ENCODE measurements at places on chromosomes 13 and 19.

- no peak for DNase-seq
Observed at GRCh38 chr13:100102042-100102441, 13.1 kb downstream of the PCCA start.

GRCh38 chr19:2148482-2149135 is 2.8 kb downstream of the AP3D1 start:
- DNase-seq: no peak

GRCh38 chr13:72316716-72317115 is 410.7 kb downstream of the MZT1 start:
- DNase-seq: no peak

GRCh38 chr19:54521022-54521859 is 18.6 kb downstream of the LAIR2 start:
- no peak for DNase-seq

DNA sequence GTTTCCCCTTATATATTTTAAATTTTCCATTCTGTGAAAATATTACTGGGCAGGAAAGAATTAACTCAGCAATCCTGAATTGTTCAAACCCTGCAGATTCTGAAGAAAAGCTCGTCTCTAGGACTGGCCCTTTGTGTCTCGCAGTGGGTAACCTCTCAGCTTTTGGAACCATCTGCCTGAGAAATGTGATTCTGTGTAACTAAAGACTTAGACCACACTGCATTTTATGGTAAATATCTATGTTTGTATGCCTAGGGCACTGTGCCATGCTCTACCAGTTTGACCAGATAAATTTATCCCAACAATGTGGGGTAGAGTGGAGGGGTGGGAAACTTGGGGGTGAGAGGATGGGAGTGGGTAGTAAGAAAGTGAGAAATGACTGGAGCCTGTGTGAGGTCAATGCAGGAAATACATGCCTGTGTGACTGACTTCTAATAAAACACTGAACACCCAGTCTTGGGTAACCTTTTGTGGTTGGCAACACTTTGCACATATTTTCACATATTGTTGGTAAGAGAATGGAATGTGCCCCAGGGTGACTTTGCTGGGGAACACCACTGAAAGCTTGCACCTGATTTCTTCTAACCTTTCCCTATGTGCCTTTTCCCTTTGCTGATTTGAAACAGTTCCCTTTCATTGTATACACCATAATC is 1181.9 kb downstream of the OLFM4 start:
- DNase-seq: no peak

GRCh38 chr13:106329941-106330340 is 205.5 kb downstream of the EFNB2 start:
- DNase-seq: no peak

GRCh38 chr19:8212212-8212611 is 3.0 kb downstream of the CERS4 start:
- no peak for DNase-seq

GRCh38 chr13:51821606-51822005 is 17.6 kb upstream of the DHRS12 start:
- no peak for DNase-seq

DNA sequence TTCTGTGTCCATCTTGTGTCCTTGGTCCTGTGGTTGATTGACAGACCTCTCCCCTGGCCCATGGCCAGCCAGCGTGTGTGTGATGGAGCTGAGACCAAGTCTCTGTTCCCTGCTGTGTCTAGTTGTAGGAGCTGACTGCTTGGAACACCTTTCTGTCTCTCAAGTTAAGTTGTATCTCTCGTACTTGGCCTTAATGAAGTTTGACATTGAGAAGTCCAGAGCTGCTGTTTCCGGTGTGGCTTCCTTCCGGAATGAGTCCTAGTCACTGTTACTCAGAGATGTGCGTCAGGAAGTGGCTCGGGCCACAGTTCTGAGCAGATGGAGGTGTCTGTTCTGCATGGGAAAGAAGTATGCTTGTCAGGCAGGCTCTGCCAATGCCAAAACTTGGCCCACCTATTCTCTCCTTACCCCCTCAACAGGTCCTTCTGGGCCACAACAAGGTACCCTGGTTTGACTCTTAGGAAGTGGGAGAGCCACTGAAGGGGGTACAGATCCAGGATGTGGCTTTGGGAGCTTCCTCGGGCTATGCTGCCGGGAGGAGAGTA is 54.3 kb downstream of the GATAD2A start:
- no peak for DNase-seq

GRCh38 chr19:5628461-5628860 is 5.6 kb downstream of the SAFB start:
- no peak for DNase-seq

DNA sequence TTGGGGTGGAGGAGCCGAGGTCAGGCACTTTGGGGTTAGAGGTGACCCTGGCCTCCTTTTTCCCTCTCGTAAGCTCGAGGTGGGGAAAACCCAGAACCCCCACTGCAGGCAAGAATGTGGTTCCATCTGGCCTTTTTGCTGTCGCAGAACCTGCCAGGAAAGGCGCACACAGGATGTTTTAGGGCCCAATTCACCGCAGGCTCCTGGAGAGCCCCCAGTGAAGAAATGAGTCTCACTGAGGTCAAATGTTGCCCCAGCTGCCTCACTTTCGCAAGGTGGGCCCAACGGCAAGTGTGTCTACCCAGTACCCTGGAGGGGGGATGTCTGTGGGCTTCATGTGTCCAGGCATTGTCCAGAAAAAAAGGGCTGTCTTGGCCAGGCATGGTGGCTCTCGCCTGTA is 61.8 kb downstream of the PEX11G start:
- no peak for DNase-seq

DNA sequence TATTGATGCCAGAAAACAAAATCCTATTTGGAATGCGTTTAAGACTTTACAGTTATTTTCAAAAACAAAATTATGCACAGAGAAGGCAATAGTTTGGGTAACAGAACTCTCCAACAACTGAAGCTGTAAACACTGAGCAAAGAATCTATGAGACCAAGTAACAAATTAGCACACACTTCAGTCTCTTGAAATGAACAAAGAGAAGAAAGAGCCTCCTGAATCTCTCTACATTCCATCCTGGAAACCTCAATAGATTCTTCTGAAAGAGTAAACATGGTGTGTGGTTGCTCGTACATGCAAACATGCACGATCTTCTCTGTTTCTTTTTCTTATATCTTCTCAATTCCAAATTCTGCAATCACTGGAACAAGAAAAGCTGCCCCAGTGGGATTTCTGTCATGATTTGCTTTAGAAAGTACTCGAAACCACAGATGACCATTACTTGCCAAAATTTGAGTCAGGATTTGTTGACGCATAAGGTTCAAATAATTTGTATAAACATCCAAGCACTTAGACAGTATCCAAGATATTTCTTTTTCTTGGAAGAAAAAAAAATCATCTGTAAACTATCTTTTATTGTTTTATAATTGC is 137.9 kb upstream of the DACH1 start:
- DNase-seq: no peak

DNA sequence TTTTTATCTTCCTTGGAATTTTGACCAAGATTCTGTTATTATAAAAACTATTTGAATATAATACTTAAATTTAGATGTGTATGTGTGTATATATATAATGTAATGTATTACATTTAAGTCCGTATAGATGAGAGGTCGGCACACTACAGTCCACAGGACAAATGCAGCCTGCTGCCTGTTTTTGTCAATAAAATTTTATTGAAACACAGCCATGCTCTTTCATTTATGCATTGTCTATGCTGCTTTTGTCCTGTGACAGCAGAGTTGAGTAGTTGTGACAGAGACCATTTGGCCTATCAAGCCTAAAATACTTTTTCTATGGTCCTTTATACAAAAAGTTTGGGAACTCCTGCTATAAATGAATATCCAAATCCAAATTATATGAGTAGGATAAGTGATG is 69.7 kb downstream of the PCCA start:
- no peak for DNase-seq

DNA sequence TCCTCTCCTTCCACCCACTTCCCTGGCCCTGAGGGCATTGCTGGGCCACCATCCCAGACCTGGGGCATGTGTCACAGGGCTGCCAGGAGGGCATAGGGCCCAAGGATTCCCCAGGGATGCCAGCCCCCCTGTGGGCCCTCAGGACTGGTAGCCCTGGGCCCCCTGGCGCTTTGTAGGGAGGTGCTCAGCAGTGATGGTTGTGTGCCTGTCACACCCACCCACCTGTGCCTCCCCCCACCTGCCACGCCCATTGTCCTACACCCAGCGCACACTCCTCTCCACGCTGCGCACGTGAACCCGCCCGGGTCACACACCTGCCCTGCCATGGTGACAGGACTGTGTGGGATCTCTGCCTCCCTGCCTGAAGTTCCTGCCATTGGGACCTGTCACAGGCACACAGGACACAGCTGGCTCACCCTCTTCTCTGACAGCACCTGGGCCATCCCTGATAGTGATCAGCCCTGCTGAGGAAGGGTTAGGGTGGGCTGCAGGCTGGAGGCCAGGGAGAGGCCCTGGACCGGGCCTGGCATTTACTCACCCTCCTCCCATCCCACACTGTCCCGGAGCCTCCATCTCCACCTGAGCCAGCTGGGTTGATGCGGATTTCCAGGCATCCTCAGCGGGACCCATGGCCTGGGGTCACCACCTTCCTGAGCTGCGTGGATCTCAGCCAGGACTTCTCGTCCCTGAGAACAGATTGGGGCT is 23.9 kb downstream of the WTIP start:
- no peak for DNase-seq

DNA sequence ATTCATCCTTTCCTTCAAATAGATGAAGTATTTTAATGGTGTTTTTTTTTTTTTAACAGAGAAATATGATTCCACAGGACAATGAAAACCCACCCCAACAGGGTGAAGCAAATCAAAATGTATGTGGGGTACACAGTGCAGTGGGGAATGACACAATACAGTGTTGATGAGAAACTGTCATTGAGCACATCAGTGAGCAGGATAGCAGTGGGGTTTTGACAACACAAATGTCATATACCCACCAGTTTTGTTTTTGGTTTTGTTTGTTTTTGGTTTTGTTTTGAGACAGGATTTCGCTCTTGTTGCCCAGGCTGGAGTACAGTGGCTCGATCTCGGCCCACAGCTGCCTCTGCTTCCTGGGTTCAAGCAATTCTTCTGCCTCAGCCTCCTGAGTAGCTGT is 29.2 kb downstream of the ZNF844 start:
- DNase-seq: no peak

- no peak for DNase-seq
Observed at GRCh38 chr13:53152057-53152421, 123.4 kb downstream of the OLFM4 start.

GRCh38 chr13:79703772-79704171 is 222.8 kb downstream of the NDFIP2 start:
- DNase-seq: no peak

GRCh38 chr13:74306496-74306895 is 172.3 kb upstream of the KLF12 start:
- no peak for DNase-seq

GRCh38 chr19:535017-535835 is 3.7 kb downstream of the CDC34 start:
- DNase-seq: no peak

DNA sequence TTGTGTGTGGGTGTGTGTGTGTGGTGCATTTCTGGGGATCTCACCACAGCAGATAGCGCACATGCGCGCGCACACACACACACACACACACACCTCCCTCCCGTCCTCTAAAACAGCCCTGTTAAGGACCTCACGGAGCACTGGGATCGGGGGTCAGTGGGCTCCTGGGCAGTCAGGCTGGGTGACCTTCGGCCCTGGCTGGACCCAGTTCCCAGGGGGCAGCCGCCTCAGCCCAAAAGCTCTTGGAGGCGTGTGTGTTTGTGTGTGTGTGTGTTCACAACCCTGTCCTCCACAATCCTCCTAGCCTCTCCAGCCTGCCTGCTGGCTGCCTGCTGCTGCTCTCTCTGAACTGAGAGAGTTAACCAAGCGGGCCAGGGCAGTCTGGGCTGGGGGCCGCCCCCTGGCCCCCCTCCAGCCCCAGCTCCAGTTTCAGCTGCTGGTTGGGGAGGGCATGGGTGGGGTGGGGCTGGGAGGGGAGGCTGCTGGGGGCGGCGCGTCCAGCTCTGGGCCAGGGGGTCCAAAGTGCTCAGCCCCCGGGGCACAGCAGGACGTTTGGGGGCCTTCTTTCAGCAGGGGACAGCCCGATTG is at the start of gene FXYD1:
FXYD1 (plus strand) TSS at position 520 of the 588 bp plus-strand sequence. CDS start 1,256 bp downstream, outside the sequence.
- DNase-seq: no peak
